ENCODE measurements at places on chromosomes 5 and 9.
A peak's percentile ranks its signal among the peaks of the same experiment; 100 is the strongest.

DNA sequence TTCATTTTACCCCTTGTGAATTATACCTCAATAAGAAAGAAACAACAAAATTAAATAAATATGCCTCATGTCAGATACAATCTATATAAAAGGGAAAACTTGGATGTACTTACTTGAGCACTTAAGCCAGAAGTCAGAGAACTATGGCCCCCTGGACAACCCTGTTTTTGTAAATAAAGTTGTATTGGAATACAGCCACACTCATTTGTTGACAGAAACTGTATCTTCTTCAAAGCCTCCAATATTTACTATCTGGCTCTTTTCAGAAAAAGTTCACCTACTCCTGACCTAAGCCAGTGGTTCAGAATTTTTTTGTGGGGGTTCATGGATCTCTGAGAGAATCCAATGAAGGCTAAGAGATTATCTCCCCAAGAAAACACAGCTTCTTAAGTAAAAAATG is 45.3 kb upstream of the RASEF start:
- no peak for DNase-seq

- no peak for DNase-seq
These were observed 414.0 kb downstream of the NFIB start for GRCh38 chr9:13899924-13900323.

GRCh38 chr9:89508951-89509615 is 11.2 kb upstream of the SEMA4D start:
- peak; percentile 25 for DNase-seq

GRCh38 chr5:3391210-3391609 is 204.4 kb upstream of the IRX1 start:
- DNase-seq: no peak

DNA sequence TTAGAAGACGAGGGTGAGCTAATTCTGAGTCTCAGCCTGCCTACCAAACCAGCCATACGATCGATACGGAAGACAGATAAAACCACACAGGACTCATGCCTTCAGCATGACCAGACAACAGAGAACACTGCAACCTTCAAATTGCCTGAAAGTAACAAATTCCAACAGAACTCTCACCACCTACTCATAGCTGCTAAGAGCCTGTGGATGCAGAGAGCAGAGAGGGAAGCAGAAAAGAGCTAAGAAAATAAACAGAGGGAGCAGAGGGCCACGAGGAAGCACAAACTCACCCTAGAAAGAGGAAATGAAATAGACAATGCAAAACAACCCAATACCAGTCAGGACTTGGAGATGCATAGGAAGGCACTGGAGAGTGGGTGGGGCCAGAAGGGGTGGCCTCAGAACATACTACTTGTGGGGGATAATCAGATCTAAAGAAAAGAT is 86.7 kb upstream of the TAS2R1 start:
- DNase-seq: peak; percentile 90

DNA sequence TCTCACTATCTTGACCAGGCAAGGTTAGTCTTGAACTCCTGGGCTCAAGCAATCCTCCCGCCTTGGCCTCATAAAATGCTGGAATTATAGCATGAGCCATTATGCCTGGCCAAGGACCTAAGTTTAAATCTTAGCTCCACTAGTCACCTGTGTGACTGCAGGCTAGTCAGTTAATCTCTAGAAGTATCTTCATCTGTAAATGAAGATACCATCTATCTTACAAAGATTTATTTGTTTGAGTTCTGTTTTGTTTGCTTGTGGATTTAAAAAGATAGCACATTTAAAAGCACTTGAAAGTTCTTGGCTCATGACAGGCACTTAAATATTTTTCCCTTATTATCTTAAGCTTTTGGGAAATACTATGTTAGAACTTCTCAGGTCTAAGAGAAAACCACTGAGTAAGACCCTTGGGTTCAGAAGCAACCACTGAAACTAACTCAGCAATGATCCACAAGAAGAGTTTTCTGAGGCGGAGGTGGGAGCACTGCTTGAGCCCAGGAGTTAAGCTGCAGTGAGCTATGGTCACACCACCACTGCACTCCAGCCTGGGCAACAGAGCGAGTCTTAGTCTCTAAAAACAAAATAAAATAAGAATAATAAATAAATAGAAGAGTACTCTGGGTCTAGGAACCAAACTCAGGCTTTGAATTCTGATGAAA is 19.1 kb downstream of the TMEM245 start:
- DNase-seq: no peak

Measured in MV-4-11 (cell line).